ENCODE measurements at places on chromosomes 6 and 20.

DNA sequence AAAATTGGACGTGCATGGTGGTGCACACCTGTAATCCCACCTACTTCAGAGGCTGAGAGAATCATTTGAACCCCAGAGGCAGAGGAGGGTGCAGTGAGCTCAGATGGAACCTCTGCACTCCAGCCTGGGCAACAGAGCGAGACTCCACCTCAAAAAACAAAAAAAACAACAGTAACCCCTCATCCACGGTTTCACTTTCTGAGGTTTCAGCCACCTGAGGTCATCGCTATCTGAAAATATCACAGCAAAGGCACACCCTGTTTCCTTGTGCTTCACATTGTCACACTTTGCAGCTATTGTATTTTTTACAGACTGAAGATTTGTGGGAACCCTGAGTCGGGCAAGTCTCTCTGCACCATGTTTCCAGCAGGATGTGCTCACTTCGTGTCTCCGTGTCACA is 54.1 kb upstream of the FOXQ1 start:
- DNase-seq = no peak

GRCh38 chr6:2977799-2978590 is 6.6 kb upstream of the SERPINB6 start:
- no peak for DNase-seq

DNA sequence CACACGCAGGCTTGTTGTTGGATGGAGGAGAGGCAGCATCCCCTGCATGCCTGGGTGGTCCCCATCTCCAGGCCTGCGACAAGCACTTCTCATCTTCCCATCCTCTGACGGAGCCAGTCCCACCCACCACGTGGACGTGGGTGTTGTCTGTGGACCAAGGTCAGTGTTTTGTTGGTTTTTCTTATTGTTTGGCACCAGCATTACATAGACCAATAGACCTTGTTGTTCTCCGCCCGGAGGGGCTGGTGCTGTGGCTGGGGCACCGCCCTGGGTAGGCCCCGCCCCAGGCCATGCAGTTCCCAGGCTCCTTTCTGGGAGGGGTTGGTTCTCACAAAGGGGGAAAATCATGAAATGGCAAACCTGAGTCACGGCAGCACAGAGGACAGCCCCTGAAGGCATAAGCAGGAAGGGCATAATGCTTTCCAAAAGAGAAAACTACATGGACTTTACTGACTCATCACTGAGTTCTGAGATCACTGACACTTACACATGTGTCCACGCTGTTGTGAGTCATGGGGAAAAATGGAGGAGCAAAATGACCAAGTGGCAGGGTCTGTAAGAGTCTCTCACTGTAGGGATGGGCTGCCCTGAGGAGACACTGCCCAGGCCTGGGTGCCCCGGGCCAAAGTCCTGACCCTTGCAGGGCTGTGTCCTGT is 90.8 kb downstream of the THBS2 start:
- peak; percentile 50 for DNase-seq

DNA sequence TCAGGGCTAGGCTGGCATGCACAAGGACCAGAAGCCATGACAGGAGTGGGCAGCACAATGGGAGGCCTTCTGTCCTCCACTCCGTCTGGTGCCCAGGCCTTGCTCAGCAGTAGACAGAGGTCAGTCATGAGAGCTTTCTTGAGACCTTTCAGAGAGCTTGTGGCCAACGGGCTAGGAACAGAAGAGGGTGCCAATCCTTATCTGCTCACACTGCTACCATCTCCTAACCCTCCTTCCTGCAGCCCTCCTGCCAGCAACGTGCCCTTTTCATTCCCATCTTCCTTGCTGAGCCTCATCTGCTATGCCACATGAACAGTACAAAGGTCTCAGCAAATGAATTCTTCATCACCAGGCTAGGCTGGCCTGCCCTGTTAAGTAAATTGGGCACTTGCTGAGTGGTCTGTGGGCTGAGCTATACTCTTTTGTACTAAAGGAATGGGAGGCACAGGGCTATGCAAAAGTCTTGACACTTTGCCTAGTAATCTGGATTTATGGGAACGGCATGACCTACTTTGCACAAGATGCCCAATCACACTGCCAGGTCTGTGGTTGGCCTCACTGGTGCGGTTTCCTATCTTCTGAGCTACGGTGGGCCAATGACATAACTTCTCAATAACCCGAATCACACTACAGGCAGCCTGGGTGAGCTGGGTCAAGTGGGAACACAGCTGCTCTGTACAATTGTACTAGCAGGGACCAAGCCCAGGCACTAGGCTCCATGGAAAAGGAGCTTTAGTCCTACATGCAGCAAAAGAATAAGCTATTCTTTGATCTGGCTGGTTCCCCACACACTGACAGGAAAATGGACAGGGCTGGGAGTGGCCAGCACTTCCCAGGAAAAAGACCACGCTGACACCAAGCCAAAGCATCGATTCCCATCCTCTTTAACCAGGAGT is 47.8 kb downstream of the ELOVL5 start:
- no peak for DNase-seq

DNA sequence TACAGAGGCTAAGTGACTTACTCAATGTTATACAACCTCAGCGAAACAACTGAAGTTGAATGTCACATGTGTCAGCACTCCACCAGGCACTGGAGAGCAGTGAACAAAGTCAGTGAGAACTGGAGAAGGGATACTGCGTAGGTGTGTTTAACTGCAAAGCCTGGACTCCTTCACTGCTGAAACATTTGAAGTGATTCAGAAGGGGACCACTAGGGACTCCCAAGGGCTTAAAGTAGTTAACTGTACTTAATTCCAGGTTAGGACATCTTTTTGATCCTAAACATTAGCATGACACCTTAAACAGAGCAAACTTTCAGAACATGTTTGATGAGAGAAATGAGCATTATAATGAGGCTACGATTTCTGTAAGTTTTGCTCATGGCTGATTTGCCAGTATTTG is 45.0 kb upstream of the ZBTB24 start:
- no peak for DNase-seq

DNA sequence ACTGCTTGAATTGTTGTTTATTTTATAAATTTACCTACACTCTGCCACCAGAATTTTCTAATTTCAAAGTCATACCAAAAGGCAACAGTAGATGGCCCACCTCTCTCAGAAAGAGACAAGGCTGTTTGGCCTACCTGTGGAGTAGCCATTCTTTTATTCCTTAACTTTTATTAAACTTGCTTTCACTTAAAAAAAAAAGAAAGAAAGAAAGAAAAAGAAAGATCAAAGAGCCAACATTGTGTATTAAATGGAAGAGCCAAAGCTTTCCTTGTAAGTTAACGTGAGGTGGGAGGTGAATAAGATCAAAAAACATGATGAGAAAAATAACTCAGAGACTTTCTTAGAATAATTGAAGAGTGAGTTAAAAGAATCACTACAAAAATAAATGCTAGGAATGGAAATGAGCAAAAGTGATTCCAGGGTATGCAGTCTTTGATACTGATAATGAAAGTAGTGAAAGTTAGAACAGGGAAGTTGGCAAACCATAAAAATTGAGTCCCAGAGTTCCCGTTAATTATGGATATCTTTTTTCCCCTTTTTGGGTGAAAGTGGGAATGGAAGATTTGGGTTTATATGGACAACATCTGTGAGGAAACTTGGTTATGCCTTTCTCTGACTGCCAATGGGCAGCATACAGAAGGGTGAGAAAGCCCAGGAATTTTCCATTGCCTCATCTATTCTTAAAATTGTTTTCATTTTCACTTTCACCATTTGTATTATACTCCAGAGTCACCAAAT is 35.9 kb upstream of the MYB start:
- no peak for DNase-seq

- DNase-seq = no peak
Observed at GRCh38 chr20:46010491-46011391, 2.0 kb downstream of the MMP9 start.

DNA sequence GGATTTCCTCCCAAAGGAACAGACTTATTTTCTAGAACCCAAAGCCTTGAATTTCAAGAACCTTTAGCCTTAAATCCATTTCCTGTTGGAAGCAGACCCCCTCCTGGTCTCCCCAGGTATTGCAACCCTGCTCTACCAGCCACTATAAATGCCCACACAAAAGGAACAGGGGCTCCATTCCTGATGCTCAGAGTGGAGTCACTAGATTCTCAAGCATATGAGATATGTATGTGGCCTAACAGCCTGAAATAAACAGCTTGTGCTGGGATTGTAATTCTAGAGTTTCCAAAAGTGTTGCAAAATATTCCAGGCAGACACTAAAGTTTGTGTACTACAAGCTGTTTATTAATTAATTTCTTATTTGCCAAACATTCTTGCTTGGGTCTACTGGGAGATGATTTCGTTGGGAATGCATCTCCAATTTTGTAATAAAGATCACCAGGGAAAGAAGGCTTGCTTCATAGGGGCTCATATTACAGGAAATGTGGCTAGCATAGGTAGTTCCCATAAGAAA is 44.8 kb downstream of the RIPOR3 start:
- DNase-seq = no peak
